ENCODE measurements at places on chromosomes 2 and 18.

- DNase-seq, result no peak
These were observed 57.1 kb upstream of the GPR45 start for GRCh38 chr2:105184420-105184819.

DNA sequence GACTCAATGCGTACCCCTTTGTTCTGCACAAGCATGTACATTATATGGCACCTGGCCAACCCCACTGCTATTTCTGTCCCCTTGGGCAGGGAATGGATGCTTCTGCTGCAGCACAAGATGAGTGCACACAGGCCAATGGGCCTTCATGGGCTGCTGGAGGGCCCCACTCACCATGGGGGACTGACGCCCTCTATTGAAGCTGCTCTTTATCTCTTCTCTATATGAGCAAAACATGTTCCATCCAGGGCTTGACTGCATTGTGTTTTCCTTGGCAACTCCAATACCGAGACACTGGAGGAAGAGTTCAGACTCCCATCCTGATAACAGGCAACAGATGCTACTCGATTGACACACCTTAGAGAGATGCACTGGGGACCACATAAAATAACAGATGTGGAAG is 251.6 kb upstream of the NCKAP5 start:
- DNase-seq, result no peak

GRCh38 chr2:209913786-209914345 is 88.6 kb upstream of the RPE start:
- DNase-seq, result no peak

GRCh38 chr2:166067229-166067628 is 60.6 kb downstream of the SCN1A start:
- DNase-seq, result no peak

- no peak for DNase-seq
These were observed 69.9 kb downstream of the CTAGE1 start for GRCh38 chr18:22347606-22348511.

GRCh38 chr2:168626096-168626495 is 170.0 kb downstream of the CERS6 start:
- no peak for DNase-seq

- no peak for DNase-seq
These were observed 8.6 kb upstream of the PLEKHM3 start for GRCh38 chr2:208033701-208034502.

DNA sequence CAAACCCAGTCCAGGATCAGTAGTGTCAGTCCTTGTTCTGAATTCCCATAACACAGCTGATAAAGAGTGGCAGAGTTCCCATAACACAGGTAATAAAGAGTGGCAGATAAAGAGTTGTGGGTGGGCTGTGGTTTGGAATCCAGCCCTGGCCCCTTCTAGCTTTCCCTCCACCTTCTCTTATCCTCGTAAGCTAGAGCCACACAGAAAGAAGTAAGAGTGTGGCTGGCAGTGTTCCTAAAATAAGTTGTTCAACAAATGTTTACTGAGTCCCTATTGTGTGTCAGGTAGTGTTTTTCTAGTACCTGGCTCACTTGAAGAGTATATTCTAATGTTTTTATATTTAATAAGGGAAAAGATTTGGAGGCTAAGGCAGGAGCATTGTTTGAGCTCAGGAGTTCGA is 65.0 kb upstream of the BCL2L11 start:
- no peak for DNase-seq

GRCh38 chr2:96747061-96747617 is 7.3 kb upstream of the LMAN2L start:
- DNase-seq, result no peak

DNA sequence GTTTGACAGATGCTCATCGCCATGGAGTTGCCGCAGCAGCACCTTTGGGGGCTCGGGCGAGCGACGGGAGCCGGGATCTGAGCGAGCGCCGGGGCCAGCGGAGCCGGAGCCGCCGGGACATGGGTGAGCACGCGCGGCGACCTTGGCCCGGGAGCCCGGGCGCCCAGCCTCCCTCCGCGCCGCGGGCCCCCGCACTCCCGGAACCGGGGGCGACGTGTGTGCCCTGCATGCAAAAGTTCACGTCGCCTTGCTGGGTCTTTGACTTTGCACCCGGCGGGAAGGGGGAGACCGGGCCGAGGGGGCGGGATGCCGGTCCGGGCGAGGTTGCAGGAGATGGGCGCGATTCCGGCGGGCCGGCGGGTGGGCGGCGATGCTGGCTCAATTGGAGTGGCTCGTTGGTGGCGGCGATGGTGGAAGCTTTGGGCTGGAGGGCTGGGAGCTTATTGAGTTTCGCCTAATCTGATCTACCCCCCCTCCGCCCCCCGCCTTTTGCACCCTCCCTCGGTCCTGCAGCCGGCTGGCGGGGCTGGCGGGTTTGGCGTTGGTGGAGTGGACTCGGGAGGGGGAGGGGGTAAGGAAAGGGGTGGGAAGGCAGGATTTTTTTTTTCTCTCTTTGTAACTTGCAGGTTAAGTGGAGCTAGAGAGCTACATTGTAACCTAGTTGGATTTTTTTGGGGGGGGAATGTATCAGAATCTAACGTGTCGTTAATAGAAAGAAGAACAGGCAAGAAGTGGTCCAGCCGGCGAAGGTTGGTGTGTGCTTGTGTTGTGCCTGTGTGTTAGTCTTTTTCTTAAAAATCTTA is at the start of gene SETBP1:
Gene SETBP1, plus strand, starts transcription at position 616 of the 803 bp plus-strand sequence. CDS start 20,459 bp downstream, outside the sequence.
- DNase-seq, result no peak

GRCh38 chr2:238042849-238043584 is 17.8 kb upstream of the SCLY start:
- DNase-seq, result no peak

DNA sequence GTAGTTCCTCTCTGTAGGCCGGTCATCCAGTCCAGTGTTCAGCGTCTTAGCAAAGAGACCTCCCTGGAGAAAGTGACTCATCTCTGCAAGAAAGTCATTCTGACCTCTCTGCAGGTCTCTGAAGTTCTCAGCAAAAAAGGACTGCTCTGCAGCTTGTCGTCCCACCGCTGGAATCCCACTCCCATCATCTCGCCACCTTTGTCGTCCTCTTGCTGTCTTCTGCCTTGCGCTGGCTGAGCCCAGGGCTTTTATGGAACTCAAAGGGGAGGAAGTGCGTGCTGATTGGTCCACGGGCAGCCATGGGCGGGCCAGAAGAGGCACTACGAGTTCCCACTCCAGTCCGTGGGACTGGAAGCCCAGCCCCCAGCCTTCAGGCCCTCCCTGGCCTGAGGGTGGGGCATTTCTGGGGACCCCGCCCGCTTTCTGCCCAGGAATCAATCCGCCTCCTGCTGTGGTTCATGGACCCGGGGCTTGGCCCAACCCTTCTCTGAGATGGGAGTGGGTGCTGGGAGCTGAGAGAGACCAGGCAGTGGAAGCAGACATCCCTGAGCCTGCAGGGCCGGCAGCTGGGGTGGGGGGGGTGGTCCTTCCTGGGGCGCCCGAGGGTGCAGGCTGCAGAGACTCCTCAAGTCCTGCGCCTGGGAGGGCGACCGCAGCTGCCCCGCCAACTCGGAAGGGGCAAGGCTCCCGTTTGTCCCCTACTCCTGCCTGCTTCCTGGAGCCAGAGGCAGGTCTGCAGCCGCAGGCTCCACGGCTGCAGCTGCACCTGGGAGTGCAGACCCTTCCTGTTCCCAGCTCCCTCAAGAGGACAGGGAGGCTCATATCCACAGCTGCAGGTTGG is 660.7 kb upstream of the RAB6C start:
- no peak for DNase-seq

DNA sequence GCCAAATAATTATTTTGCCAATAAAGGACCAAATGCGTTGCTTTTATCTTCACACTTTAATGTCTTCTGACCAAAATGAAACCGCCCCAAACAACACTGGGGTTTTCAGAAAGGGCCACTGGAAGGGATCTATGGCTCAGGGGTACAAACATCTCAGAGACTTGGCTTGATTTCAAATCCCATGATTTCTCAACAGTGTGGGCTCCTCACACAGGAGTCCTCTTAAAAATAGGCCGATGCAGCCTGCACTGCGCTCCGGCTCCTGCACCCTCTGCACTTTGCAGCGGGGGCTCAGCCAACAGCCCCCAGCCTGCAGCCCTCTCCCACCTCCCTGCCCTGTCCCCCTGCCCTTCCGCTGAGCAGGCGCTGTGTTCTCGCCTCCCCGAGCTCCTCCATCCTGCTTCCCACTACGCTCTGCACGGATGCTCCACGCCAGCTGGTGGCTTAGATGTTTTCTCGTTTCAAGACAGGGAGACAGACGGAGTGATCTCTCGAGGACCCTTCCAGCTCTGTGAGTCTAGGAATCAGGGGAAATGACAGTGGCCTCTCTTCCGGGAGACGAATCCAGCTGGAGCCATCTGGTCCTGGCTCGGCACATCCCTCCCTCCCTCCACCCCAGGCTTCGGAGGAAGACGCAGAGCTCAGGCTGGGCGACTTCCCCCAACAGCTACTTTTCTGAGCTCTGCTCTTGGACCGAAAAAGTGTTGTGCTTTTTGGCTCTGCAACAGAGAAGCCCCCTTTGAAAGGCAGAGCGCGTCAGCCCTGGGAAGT is 71.4 kb downstream of the KCNF1 start:
- DNase-seq, result no peak
